ENCODE measurements at places on chromosomes 7 and 10.

DNA sequence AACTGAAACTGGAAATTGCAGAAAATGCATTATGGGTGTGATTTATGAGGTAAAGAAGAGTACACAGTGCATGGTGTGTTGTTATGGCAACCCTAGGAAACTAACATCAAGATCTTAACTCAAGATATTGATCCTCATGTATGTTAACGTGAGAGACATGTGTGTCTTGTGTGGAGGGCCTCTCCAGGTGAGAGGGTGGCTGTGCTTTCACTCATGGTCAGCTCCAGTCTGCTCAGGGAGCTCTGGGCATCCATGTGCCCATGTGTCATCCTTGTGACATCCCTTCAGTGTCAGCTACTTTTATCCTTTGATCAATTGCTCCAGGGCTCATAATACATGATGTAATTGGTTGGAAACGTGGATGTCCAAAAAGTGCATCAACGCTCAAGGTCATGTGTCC lies 24.9 kb upstream of the INSYN2A start:
- DNase-seq: no peak

GRCh38 chr10:95201736-95202135 lies 7.7 kb downstream of the ACSM6 start:
- DNase-seq: no peak

GRCh38 chr10:83078160-83078559 lies 1061.1 kb upstream of the GHITM start:
- no peak for DNase-seq

DNA sequence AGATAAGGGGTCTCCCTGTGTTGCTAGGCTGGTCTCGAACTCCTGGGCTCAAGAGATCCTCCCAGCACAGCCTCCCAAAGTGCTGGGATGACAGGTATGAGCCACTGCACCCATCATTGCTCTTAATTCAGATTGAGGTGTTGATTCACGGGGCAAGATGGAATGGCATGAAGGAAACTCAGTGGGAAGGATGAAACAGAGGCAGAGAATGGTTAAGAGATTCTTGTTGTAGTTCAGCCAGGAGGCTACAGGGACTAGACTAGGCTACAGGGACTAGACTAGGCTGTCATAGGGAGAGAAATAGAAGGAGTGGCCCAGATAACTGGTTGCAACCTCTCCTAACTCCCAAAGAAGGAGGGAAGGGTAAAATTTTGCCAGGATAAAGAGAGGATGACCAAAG lies 48.0 kb downstream of the THNSL1 start:
- DNase-seq: no peak

GRCh38 chr7:151247611-151248345 lies 716 bp downstream of the SMARCD3 start:
- DNase-seq: peak; percentile 45

DNA sequence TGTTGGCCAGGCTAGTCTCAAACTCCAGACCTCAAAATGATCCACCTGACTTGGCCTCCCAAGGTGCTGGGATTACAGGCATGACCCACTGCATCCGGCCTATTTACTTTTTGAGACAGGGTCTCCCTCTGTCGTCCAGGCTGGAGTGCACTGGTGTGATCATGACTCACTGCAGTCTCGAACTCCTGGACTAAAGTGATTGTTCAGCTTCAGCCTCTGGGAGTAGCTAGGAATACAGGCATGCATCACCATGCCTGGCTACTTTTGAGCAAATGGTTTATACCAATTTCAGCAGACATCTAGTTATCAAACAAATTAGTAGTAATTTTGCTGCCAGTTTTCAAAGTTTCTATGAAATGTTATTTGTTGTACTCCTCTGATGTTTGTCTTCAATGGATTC lies 2.2 kb upstream of the WAC start:
- DNase-seq: no peak

DNA sequence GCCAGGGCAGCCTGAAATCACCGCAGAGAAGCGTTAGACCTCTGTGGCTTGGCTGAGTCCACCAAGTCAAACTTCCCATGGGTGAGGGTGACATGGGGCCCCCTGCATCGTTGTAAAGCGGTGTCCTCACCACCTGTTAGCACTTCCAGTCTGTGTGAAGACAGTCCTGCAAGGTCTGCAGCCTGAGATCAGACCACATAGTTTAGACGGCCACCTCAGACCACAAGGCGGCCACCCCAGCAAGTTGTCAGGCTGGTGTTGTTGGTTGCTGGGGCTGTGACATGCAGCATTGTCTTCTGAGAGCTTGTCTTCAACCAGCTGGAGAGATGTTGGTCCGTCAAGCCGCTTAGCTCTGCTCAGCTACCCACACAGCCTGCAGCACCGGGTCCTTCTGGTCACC lies 44.1 kb upstream of the TARP start:
- no peak for DNase-seq

GRCh38 chr7:40658729-40659128 lies 523.9 kb downstream of the SUGCT start:
- DNase-seq: no peak

- no peak for DNase-seq
Observed at GRCh38 chr7:42234736-42235135, 2.3 kb downstream of the GLI3 start.

GRCh38 chr7:151808400-151809145 lies 68.3 kb downstream of the PRKAG2 start:
- no peak for DNase-seq

- DNase-seq: no peak
Observed at GRCh38 chr7:22660732-22661131, 66.3 kb upstream of the IL6 start.

GRCh38 chr7:27351137-27351536 lies 108.5 kb downstream of the EVX1 start:
- no peak for DNase-seq

- no peak for DNase-seq
Observed at GRCh38 chr7:118072893-118073674, 110.9 kb upstream of the LSM8 start.

GRCh38 chr10:128823201-128823600 lies 643.8 kb upstream of the MGMT start:
- no peak for DNase-seq

DNA sequence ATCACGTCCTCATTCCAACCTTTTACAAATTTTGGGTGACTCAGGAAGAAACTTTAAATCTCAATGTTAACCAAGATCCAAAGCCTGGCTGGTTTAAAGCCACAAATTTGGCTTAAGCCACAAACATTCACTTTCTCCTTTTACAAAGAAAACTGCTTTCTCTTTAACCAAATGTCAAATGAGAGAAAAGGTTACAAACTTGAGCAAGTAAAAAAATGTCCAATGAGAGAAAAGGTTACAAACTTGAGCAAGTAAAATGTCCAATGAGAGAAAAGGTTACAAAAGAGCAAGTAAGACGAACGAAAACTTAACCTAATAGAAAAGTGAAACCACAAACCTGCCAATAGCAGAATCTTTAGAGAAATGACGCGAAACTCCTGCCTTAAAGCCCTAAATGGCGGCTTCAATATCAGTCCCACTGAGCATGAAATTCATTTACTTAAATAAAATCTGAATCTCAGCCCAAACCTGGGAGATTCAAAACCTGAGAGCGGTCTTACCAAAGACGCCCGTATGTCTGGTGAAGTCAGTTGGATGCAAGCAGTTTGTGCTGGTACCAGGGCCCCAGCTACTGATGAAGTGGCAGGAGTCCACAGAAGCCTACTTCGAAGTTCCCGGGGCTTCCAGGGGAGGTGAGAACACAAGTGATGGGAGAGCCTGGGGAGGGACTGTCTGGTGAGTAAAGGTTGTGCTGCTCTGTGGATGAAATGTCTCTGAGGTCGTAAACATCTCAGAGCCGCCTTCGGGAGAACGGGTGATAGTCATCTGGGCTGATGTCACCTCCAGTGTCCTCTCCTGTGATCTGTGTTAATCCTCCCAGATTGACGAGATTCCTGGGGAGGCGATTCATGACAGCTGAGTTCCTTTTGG lies 74.6 kb downstream of the PAXIP1 start:
- no peak for DNase-seq

GRCh38 chr7:122764902-122765301 lies 62.2 kb upstream of the RNF148 start:
- DNase-seq: no peak

DNA sequence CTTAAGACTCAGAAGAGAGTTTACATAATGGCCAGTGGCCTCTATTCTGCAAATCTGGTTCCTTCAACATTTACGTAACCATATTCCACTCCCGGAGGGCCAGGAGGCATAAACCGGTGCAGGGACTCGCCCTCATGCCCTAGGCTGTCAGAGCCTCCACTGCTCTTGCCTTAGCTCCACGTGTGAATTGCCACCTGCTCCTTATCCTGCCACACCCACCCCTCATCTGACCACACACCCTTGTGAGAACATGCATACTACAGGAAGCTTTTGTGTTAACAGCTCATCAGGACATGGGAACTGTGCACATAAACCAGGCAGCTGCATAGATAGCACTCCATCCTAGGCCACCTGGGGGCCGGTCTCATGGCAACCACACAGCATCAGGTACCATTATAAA lies 146.7 kb upstream of the PFKP start:
- no peak for DNase-seq

- no peak for DNase-seq
Observed at GRCh38 chr7:33200282-33200681, 70.9 kb downstream of the BBS9 start.

DNA sequence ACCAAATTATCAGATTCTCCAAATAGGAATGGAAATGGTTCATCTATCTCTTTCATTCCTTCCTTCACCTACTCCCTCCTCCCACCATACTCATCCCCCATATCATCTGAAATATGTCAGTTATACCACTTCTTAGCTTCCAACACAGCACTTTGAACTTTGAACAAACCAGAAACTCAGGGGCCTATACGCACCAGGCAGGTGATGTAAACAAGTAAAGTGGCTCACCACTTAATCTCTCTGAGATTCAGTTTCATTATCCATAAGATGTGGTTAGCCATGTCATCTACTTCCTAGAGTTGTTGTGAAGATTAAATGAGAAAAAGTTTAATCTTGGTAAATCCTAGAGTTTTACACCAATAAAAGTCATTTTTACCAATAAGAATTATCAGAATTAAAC lies 65.9 kb upstream of the LRRN3 start:
- no peak for DNase-seq

DNA sequence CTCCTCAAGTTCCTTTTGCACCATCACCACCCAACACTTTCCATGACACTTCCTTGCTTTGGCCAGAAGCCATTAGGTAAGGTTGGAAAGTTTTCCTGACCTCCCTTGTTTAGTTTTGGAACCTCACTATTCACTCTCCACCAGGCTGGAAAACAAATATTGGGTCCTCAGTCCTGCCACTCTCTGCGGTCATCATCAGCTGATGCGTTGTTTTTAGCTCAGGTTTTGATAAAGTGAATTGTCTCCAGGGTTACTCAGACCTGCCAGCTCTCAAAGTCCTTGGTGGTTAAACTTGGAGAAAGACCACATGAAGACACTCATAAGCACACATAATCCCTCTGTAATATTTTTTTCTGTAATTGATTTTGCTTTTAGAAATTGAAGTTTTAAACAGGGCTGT lies 55.5 kb downstream of the CCDC186 start:
- no peak for DNase-seq

DNA sequence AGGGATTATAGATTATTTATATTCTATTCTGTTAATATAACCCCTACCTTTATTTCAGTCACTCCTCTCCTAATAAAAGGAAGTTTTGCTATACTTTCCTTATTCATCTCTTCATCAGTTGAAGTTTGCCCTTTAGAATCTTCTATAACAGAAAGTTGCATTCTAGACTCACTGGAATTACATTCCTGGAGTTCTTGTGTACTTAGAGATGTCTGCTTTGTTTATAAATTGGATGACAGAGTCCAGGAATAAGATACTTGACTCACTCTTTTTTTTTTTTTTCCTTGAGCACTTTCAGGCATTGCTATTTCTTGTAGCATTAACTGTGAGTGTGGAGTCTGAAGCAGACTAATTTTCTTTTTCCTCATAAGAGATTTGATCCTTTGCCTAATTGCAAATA lies 640.8 kb downstream of the XPNPEP1 start:
- DNase-seq: no peak

DNA sequence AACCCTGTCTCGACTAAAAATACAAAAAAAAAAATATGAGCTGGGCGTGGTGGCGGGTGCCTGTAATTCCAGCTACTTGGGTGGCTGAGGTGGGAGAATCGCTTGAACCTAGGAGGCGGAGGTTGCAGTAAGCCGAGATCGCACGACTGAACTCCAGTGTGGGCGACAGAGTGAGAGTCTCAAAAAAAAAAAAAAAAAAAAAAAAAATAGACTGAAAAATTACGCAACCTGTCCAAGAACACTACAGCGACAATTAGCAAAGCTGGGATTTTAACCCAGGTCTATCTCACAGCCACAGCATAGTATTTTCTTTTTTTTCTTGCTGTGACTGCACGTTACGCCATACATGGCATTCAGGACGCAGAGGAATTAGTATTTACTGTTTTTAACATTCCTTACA lies 1.1 kb upstream of the RABGEF1 start:
- no peak for DNase-seq

- no peak for DNase-seq
Observed at GRCh38 chr10:86319676-86320075, 46.9 kb downstream of the GRID1 start.

GRCh38 chr7:96300986-96301385 lies 20.9 kb downstream of the SLC25A13 start:
- no peak for DNase-seq

DNA sequence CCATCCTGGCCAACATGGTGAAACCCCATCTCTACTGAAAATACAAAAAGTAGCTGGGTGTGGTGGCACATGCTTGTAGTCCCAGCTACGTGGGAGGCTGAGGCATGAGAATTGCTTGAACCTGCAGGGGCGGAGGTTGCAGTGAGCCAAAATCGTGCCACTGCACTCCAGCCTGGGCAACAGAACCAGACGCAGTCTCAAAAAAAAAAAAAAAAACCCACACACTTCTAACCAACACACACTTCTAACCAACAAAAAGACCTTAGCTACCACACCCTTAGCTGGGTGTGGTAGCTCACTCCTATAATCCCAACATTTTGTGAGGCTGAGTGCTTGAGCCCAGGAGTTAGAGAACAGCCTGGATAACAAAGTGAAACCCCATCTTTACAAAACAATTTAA lies 33.9 kb upstream of the SPOCK2 start:
- no peak for DNase-seq

DNA sequence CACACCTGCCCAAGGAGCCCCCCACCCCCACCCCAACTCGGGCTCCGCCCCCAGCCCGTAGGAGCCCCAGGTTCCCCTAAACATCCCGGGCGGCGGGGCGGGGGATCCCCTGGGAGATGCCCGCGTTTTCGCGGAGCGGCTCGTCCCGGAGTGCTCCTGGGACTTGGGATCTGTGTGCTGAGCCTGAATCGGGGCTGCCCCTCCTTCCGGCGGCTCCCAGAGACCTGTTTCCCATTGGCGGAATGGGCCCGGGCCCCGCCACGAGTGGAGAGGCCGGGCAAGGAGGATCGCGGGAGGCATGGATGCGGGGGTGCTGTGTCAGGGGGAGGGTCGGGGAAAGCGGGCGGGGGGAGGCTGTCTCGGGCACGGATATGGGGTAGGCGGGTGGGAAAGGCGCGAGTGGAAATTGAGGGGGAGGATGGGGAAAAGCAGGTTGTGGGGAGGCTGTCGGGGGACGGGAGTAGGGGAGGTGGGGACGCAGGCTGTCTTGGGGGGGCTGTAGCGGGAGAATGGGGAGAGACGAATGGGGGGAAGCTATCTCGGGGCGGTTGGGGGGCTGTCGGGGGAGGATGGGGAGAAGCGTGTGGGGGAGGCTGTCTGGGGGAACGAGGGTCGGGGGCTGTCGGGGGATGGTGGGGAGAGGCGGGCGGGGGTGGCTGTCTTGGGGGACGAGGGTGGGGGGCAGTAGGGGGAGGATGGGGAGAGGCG lies 572 bp upstream of the BHLHA15 start:
- DNase-seq: peak; percentile 37
